ENCODE measurements at places on chromosomes 1 and 21. TPM values are rescaled to one million over a fixed set of nuclear protein-coding genes. Genes with fewer than 3 reads are reported as not detected.

DNA sequence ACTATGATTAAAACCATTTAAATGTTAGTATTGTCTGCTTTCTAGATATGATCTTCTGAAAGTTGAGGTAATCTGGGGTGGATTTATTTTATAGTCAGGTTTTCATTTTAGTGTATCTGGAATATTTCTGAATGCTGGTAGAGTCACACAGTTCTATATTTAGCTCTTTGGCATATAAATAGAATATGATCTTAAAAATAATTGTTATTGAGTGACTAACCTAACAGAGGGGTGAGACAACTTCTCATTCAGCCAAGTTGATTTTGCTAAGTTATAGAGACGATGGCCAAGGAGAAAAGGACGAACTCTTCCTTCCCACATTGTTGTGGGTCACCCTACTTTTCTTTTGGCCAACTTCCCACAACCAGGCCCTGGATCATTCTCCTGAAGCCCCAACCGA lies 7.2 kb upstream of the MT1HL1 start:
- DNase-seq: no peak

- DNase-seq: no peak
These were observed 3.6 kb downstream of the AK4 start for GRCh38 chr1:65151641-65152040.

GRCh38 chr1:56540467-56540866 lies 38.9 kb downstream of the PLPP3 start:
- peak; percentile 67 for DNase-seq

DNA sequence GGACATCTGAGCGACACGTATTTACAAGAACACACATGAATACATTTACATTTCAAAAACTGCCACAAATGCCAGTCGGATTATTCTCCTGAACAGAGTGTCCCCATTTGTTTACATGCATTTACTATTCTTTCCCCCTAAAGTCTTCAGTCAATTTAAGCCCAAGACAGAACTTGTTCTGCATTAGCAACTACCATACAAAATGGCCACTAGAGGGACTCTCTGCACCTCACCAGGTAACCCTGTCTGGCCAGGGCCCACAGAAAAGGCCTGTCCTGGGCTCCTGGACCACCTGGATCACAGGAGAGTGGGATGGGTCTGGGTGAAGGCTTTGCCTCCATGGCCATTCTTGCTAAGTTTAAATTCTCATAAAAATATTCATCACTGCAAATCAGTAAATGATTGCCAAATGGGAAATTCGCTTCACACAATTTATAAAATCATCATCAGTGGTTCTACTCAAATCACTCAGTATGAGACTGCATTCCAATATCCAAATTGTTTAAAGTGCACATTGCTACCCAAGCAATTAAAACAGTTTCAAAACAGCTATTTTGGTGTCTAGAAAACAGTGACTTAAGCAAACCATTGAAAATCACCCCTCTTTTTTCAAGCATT lies 12.5 kb upstream of the GUCA2A start:
- no peak for DNase-seq

TMEM269 gene
- not detected for total RNA-seq

KRTAP21-2 gene
- not detected for total RNA-seq

Measured in SJSA1 (cell line).